ENCODE measurements at places on chromosomes 4 and X.

DNA sequence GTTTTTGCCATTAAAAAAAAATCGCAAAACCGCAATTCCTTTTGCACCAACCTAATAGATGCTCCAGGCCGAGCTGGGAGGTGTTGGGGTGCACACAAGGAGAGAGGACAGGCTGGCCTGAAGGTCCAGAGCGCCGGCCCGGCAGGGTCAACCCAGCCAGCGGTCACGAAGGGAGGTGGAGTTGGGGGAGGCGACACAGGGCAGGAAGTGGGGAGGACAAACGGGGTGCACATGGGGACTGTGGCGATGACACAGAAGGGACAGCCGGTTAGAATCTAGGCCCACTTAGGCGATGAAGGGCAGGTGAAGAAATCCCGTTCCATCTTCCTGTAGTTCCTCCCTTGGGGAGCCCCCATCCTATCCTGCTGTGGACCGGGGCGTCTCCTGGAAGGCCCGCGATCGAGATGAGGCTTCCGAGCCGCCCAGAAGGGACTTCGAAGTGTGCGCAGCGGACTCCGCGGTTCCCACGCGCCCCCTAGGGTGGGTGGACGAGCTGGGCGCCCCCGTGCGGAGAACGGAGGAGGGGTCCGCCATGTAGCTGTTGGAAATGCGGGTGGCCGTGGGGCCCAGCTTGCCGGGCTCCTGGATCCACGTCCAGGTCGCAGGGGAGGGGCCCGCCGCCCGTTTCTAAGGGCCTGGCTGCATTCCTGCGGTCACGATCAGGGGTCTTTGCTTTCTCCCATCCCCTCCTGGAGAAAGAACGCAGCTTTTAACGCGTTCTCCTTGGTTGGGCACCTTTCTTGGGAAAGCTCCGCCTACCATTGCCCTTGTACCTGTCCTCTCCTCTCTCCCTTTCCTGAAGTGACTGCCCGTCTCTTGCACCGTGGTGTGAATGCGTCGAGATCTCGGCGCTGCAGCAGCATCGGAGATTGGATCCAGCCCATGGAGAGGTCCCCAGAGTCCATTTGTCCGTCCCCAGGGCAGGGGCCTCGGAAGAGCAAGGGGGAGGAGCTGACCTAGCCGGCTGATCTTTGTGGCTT lies 17.0 kb upstream of the HPF1 start:
- DNase-seq, result peak; percentile 45

- DNase-seq, result no peak
Observed at GRCh38 chr4:76533314-76533713, 98.3 kb downstream of the SHROOM3 start.

GRCh38 chrX:107324493-107325310 lies 118.3 kb downstream of the DNAAF6 start:
- peak; percentile 26 for DNase-seq

DNA sequence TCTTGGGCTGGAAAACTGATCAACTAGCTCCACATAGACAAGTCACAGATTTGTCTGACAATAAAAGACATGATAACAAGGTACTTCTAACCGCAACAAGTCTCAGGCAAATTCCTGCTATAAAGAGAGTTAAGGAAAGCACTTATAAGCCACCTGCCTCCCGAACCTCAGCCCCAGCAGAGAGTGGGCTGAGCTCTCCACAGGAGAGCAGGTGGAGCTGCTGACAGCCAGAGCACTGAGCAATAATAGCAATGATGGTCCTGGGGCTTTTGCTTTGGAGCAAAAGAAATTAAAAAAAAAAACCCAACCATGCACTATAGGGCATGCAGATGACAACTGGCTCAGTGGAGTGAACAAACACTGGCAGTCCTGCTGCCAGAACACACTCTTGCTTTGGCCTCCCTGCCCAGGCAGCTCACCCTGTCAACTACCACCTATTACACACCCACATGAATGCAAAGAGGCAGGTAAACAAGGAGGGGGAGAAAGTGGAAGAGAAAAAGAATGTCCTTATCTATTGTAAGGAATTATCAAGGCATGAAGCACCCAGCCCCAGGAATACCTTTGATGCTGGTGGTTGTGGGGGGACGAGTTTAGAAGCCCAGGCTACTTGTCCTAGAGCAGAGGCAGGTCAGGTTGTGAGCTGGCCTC lies 135.8 kb upstream of the DGKK start:
- DNase-seq, result no peak

DNA sequence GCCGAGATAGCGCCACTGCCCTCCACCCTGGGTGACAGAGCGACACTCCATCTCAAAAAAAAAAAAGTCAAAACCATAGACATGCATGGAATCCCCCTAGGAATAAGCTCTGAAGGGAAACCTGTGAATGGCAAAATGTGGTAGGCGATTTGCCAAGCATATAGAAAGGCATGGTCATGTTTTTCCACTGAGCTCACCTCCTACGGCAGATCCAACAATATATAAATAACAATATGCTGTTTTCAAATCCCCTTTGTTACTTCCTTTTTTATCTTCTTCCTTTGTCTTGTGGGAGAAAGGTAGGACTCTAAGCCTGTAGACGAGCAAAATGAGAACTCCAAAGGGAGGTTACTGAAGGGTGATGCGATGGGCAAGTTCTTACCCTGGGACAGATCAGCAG lies 219.0 kb downstream of the PALLD start:
- no peak for DNase-seq

DNA sequence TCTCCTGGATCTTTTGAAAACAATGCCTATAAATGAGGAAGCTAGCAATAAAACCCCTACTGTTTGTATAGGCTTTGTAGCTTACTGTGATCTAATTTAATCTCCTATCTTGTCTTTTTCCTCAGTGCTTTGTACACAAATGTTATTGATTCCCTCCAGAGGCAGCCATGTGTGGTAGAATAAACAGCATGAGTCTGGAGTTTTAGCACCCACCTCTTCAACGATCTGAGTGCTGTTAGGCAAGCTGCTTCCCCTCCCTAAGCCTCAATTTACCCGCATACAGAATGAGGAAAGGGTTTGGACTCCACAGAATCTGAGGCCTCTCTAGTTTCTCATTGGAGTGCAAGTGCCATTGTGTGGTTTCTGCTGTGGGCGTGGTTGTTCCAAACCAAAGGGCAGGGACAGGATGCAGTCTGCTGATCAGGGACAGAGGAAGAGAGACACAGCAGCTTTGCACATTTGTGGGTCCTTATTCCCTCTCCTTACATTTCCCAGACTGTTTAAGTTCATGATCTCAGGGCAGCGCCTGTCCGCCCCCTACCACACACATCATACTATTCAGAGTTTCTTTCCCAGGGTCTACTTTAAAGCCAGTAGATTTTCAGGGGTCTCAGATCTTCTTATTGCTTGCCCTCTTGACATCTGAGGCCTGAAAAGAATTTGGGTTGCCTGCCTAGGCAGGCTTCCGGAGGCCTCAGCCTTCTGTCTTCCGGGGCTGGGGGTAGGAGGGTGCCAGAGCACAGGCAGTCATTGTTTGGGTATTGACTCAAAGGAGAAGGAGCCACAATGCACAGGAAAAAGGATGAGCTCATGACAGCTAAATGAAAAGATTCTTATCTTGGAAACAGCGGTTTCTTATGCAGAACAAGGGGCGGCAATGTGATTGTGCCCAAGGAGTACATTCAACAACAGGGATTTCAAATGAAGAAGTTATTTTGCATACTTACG lies 114.9 kb upstream of the TEX13D start:
- peak; percentile 62 for DNase-seq

DNA sequence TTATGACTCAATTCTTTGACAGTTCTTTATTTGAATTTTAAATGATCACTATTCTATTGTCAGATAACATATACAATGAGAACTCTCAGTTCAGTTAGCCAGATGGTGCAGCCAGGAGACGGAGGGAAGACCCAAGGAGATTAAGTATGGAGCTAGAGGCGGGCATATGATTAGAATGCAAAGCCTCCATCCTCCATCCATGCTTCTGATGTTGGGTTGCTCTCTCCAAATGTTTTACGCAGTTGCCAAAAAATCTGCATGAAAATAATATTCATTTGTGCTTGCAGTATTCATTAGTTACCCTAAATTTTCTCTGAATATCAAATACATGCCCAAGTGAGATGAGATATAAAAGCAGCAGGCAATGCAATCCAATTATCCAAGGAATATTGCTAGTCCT lies 874.8 kb downstream of the C4orf33 start:
- DNase-seq, result no peak

- no peak for DNase-seq
Observed at GRCh38 chr4:102543030-102543928, 42.1 kb downstream of the NFKB1 start.

- no peak for DNase-seq
Observed at GRCh38 chr4:55340266-55340665, 5.8 kb upstream of the SRD5A3 start.

DNA sequence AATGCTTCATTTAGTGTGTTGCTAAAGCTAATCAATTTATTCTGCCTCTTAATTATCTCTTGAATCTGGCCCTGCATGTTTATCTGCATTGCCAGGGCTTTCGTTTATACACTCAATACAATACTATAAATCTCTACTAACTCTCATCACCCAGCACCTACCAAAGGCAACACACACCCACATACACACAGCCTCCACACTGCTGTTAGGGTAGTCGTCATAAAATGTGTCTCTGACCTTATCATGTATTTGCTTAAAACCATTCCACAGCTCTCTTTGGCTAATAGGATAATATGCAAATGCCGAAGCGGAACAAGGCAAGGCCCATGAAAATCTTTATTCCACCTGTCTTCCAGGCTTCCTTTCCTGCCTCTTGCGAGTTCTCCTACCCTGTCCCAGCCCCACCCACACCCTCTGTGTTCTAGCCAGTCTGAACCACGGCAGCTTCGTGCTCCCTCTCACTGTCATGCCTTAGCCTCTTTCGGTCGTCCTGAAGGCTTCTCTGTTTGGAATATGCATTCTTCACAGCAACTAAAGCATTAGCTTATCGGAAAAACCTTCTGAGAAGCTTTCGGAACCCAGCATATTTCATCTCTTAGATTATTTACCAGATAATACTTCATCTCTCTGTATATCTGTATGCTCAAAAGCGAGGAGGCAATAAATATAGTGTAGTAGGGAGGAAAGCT lies 333.5 kb downstream of the TENM3 start:
- no peak for DNase-seq

DNA sequence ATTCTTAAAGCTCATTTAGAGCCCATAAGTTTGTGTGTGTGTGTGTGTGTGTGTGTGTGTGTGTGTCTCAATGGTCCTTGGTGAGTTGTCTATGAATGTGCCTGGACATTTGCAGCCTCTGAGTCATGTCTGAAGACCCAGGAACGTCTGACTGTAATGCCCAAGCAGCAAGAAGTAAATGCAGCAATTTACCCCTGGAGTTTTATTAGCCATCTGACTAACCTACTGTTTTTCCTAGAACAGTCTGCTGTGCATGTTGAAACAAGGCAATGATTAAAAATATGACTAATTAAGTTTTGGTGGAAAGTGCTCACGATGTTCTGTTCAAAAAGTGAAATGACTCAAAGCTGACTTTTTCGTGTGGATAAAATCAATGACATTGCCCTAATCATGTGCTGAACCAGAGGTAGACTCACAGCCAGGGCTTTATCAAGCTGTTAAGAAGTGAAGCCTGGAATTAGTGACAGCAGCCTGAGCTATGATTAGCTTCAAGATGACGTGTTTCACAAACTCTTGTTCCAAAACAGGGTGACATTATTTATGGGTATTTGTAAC lies 201.6 kb downstream of the CPE start:
- no peak for DNase-seq

DNA sequence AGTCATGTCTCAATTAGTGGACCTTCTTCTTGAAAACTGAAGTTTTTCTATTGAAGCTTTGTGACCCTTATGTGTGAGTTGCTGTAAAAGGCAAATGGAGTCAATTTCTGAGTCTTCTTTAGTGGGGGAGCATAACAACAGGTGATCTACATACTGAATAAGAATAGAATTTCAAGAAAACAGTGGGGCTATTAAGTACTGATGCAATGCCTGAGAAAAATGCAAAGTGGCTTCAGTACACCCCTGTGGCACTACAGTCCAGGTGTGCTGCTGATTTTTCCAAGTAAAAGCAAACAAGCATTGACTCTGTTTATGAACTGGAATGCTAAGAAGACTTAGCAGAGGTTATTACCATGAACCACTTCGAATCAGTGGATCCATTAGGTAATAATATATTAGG lies 328.0 kb upstream of the PABPC4L start:
- no peak for DNase-seq

GRCh38 chr4:138897811-138898226 lies 117.8 kb upstream of the NOCT start:
- DNase-seq, result no peak

DNA sequence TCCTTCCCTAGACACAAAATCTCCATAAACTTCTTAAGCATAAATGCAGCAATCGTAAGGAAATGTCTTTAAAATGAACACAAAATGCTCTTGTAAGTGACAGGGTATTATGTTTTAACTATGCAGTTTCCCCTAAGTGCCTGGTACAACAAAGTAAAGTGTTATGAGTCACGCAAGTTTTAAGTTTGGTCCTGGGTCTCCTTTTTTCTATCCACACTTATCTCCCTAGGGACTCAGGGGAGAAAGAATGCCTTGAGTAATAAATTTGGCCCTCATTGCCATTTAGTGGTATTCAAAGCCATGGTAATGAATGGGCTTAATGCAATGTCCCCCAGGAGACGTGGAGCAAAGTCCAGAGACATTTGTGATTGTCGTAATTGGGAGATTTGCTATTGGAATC lies 149.1 kb downstream of the MAGEB17 start:
- DNase-seq, result no peak

GRCh38 chr4:1686440-1687036 lies 2.4 kb upstream of the FAM53A start:
- no peak for DNase-seq

DNA sequence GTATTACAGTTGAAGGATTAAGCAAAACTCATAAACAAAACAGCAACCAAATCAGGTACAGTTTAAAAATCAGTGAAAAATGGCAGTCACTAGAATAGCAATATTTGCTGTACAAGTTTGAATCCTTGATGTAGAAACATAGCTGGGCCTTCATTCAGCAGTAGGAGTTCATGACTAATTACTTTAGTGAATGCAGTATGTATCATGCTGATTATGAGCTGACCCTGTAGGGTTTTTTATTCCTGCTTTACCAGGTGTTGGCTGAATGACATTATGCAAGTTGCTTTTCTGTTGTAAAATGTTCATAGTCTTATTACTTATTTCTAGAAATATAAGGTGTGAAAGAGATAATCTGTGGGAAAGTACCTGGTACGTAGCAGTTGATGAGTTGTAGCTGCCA lies 179.6 kb downstream of the CCSER1 start:
- no peak for DNase-seq
